ENCODE measurements at places on chromosomes 2 and 18.

DNA sequence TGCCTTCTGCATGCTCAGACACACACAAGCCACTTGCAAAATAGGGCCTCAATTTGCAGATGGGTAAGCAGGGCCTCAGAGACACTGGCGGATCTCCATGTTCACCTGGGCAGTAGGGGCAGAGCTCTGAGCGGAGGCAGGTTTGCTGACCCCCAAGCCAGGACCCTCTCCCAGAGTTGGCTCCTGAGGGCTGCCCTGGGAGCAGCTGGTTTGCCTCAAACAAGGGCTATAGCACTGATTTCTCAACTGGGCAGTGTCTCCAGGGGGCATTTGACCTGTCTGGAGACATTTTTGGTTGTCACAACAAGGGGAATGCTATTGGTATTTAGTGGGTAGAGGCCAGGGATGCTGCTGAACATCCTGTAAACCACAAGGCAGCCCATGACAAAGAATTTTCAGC is 11.6 kb downstream of the GLI2 start:
- no peak for DNase-seq

GRCh38 chr18:48874701-48875162 is 76.0 kb downstream of the SMAD7 start:
- DNase-seq, result no peak

- no peak for DNase-seq
These were observed 68.1 kb downstream of the CLHC1 start for GRCh38 chr2:55163941-55164390.

DNA sequence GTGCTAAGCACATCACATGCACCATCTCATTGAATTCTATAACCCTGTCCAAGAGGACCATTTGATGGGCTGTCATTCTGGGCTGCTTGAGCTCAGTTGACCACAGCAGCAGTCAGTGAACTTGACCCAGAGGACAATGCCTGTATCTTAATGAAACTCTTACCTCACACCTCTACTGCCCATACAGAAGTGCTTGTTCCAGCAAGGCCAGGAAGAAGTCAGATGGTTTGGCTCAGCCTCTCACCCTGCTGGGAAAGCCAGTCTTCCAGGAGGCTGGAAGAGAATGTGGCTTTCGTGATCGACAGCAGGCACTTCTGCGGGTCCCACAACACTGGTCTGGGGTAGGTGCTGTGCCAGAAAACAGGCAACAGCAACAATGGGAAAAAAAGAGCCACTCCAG is 47.3 kb downstream of the CFAP221 start:
- no peak for DNase-seq

GRCh38 chr2:8542381-8543059 is 139.3 kb upstream of the ID2 start:
- no peak for DNase-seq

- DNase-seq, result no peak
These were observed 187.9 kb downstream of the BCL11A start for GRCh38 chr2:60365556-60365955.

GRCh38 chr2:182098648-182099047 is 113.0 kb downstream of the PPP1R1C start:
- DNase-seq, result no peak

DNA sequence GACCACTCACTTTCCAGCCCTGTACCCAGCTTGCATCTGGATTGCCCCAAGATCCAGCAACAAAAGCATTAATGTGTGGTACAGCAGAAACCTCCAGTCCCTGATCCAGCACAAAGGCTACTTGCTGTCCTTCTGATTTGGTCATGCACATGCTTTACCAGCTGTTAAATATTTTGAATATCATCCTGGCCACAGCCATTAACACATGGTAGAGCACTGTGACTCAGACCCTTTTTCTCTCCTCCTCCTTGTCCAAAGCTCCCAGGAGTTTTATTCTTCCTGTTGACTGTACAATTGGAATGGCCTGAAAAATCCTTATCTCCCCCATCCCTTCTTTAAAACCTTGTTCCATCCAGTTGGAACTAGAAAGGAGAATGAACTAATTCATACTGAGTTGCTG is 419.7 kb upstream of the TNP1 start:
- no peak for DNase-seq

DNA sequence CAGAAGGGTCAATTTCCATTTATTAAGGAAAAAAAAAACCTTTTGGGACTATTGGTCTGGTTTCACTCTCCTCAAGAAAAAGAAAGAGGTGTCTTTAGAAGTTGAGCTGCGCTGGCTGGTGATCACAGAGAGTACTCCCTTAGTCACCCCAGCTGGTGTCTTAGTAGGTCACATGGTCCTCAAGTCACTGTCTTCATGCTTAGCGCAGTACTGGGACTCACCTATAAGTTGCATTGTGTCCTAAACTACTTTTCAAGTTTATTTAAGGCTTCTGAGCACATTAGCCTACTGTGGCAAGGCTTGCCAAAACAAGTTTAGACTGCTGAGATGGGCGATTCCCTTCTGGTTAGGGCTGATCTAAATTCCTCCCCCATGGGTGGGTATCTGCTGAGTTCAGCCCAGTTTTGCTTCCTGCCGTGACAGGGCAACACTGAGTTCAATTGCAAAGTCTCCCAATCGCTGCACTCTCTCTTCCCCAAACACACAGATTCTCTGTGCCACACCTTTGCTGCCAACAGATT is 824.9 kb upstream of the CRIM1 start:
- DNase-seq, result no peak

DNA sequence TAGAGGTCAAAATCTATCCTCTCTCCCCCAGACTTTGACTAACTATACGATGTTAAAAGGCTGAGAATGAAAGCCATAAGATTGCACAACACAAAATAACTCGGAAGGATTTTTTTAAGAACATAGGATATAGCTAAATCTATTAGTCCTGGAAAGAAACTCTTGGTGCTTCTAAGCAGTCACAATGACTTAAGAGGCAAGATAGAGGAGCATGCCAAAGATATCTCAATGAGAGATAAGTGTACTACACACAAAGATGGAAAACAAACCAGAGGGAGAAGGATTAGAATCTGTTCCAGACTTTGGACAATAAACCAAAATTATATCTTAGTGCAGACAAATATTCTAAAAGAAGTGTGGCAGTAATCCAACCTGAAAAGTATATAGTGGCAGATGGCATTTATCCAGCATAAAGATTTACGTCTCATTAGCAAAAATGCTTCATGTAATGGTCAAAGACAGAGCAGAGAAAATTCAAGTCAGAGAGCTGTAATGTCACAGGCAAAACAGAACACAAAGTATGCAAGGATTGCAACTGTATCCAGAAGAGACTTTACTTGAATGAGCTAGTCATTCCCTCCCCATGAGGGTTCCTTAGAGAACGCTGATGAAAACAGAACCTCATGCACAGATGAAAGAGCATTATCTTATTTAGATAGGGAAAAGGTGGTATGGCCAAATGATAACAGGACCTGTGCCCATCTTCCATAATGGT is 28.8 kb upstream of the EVA1A start:
- DNase-seq, result no peak

GRCh38 chr2:127410871-127411652 is 7.2 kb upstream of the PROC start:
- no peak for DNase-seq

Measured in left hindlimb (tissue), 1 donor.